ENCODE measurements at places on chromosomes 2 and 18.

DNA sequence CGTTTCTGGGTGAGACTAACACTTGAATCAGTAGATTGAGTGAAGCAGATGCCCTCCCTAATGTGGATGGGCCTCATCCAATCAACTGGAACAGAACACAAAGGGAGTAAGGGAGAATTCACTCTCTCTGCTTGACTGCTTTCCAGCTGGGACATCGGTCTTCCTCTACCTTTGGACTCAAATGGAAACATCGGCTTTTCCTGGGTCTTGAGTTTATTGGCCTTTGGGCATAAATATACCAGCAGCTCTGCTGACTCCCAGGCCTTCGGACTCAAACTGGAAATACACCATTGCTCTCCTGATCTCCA, 311.6 kb downstream of the STK39 start:
- no peak for DNase-seq

- no peak for DNase-seq
These were observed 40.2 kb downstream of the SLC14A1 start for GRCh38 chr18:45764000-45764686.

DNA sequence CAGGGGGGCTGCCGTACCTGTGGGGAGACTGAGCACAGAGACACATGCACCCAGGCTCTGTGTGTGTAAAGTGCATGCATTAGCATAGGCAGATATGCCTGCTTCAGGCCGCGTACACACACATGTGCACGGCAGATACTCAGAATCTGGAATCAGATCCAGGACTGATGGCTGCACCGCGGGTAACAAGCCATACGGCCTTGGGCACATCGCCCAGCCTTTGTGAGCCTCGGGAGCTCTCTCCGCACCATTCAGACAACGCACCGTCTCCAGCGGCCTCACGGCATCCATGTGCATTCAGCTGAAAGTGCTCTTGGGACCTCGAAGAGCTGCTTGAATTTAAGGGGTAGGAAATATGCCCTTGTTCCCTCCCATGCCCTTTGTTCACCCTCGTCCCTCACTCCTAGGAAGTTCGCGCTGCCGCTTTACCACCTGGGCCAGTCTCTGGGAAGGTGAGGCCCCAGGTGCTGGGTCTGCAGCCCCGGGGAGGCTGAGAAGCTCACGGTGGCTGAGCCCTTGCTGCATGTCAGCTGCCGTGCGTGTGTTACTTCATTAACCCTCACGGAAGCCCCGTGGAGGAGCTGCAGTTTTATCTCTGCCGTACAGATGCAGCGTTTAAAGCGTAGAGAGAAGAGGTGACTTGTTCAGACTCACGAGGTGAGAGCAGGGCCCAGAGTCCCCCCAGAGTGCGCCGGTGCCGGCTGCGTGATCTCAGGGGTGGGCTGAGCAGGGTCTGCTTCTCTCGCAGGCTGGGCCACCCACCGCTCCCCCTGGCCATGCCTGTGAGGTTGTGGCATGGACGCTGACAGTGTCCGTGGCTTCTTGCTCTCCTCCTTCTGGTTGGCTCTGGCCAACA, 377.7 kb upstream of the MYT1L start:
- no peak for DNase-seq

DNA sequence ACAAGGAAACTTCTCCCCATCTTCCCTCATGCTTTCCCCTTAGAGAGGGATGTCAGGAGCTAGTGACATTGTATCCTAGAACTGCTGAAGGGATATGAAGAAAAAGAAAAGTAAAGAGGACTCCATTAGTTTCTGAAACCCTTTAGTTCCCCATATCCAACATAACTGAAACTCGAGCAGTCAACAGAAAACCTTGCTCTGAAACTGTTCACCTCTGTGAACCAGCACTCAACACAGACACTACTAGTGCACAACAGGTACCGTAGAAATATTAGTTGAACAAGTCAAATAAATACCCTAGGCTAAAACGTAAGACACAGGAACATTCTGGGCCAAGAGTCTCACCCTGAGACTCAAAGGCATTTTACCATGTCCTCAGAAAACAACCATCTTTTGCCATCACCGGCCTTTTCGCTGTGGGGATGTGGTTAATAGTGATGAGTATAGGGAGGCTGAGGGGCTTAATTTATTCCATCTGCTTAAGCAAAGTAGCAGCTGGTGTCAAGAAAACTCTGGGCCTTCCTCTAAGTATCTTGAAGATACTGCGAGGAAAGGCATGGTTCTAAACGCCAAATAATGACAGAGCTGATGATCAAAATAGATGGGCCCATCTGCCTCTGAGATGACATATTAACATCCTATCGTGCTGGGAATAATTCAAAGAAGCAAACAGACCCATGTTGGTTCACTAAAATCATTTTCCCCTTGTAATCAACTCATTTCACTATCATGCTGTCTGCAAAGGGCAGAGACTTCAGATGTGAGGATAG, 156.8 kb downstream of the STK39 start:
- DNase-seq = no peak

- no peak for DNase-seq
These were observed 442.5 kb downstream of the LRATD1 start for GRCh38 chr2:15074751-15075700.

DNA sequence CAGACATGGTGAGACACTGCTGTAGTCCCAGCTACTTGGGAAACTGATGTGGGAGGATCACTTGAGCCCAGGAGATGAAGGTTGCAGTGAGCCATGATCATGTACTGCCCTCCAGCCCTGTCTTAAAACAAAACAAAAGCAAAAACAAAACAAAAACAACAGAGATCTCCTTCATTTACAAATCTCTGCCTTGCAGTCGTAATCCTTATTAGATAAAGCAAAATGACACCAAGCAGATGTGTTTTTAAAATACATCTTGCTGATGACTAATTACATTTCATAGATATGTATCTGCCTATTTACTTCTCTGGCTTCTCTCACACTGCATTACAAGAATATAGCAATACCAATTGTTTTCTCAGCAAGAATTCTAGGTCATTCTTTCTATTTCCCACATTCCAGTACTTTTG, 22.8 kb downstream of the NFE2L2 start:
- no peak for DNase-seq

DNA sequence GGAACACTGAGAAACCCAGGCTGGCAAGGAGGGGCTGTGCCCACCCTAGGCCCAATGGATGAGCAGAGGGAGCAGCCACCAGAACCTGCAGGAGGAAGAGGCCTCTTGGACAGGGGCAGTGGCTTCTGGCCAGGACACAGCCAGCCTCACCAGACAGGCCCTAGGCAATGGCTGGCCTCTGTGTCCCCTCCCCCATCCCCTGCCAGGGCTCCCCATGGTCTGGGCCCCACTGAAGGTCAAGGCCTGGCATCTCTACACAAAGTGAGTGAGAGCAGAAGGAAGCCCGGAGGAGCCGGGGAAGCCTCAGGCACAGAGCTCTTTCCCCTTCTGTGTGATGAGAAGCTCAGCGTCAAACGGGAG, 6.3 kb downstream of the PRLH start:
- no peak for DNase-seq

- DNase-seq = no peak
These were observed 68.4 kb downstream of the SLC16A14 start for GRCh38 chr2:230000118-230000841.

DNA sequence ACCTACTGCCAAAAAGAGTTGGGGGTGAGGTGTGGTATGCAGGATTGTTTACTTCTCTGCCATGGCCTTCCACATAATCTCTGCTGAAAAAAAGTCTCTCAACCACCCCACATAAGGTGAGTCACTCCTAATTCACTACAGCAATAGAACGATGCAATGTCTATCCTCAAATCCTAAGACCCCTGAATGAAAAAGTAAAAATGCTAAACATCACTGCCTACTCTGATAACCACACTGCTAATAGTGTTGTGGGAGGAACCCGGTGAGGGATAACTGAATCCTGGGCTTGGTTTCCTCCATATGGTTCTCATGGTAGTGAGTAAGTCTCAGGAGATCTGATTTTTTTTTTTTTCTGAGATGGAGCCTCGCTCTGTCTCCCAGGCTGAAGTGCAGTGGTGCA, 252.5 kb downstream of the PIEZO2 start:
- no peak for DNase-seq

GRCh38 chr2:127857265-127857808, 618 bp downstream of the POLR2D start:
- DNase-seq = peak; percentile 33

DNA sequence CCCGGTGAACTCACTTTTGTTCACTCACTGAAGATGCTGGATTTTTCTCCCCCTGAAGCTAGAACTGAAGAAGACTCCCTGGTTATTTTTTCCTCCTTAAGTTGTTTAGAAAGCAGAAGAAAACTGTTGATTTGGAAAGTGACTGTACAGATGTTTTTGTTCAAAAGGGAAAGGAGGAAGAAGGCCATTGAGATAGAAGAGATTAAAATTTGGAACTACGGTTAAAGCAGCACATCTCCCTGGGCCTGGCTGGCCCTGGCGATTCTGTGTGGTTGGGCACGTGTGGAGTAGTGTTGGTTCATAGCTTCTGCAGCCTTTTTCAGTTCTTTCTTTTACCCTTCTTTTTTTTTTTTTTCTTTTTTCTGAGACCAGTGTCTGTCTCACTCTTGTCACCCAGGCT, 109.2 kb downstream of the MAP4K4 start:
- DNase-seq = no peak

- no peak for DNase-seq
These were observed 97.6 kb upstream of the TCF4 start for GRCh38 chr18:55685638-55686037.

GRCh38 chr2:65382776-65383357, 49.5 kb downstream of the SPRED2 start:
- peak; percentile 92 for DNase-seq

- DNase-seq = no peak
These were observed 37.3 kb upstream of the TMEM182 start for GRCh38 chr2:102724553-102724952.

DNA sequence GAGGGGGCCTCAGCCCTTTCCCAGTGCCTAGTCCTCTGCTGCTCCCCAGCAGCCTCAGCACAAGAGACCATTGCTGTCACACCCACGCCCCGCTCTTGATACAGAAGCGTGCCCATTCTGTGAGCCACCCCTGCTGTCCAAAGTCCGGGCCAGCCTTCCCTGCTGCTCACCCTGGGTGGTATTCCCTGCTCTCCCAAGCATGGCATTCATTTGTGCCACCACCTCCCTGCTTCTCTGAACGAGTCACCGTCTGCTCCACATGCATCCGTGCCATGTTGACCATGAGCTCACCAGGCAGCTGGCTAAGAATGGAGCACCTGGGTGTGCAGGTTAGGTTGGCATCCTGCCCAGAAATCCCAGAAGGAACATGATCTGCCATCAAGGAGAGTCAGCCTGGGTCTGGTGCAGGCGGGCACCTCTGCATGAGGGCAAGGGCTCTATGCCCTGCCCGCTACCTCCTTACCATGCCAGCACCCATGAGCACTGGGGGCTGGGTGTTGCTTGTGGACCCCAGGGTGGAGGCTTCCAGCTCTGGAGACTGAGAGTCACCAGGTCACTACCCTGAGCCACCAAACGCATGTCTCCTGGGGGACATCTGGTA, 63.0 kb downstream of the TWIST2 start:
- peak; percentile 73 for DNase-seq

DNA sequence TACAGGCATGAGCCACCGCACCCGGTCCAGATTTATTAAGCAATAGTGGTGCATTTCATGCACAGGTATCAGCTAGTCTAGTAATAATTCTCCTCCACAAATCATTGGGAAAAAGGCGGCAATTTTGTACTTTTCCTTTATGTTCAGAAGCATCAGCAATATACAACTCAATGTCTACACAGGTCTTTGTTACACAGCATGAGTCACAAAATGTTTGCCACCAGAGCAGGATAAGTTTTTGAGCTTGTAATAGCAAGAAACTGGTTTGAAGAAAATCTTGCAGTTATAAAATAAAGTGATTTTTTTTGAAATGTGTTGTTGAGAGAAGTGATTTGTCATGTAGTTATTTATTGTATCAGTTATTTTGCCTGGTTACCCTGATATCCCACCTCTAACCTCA, 4.8 kb upstream of the ITPRIPL1 start:
- DNase-seq = no peak

GRCh38 chr2:47186351-47186750, 31.2 kb upstream of the STPG4 start:
- no peak for DNase-seq

- peak; percentile 16 for DNase-seq
These were observed 33.1 kb upstream of the REG3G start for GRCh38 chr2:78992451-78992806.
